ENCODE measurements at places on chromosomes 1 and 21.

DNA sequence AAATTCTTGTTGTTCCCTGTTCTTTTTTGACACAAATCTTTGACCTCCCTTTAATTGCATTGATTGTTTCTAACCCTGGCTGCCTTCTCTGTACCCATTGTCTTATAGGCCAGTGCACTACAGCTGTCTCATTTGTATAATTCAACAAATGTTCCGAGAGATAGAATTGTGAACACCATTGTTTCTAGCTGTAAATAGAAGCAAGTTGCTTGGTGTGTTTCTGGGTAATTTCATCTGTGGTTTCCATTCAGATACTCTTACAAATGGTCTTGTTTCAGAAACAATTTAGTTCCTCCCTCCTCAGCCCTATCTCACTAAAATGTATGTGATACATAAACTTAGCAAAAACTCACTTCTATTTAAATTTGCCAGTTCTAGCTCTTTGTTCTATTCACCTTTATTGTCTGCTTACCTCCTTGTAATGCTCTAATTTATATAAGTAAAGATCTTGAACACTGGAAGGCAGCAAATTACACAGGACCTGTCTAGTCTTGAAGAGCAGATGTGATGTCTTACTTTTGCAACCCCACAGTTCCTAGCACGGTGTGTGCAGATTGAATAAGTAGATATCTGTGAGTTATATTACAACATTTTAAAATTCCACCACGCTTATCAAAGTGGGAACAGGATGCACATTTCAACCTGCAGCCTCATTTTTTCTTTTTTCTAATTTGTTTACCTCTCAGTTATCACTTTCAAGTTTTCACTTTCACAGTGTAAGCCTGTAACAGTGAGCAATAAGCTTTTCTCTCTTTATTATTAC, 515.6 kb upstream of the ZP4 start:
- DNase-seq, result no peak

DNA sequence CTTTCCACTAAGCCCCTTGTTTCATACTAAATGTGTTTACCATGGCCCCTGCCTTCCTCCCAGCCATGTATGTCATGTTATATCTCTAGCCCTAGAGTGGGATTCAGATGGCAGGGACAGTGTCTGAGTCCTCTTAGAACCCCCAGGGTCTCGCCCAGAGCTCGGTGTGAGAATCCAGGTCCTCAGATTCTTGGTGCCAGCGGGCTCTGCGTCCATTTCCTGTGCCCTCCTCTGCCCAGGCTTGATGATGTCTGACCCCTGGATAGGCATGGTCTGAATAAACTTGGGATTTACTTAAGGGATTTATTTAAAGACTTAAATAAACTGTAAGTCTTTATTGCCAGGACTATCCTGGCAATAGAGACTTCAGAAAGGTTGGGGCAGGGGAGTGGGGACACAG, 6.2 kb upstream of the KISS1 start:
- no peak for DNase-seq

- DNase-seq, result peak; percentile 15
These were observed 99.0 kb upstream of the ADGRL4 start for GRCh38 chr1:79105500-79105899.

DNA sequence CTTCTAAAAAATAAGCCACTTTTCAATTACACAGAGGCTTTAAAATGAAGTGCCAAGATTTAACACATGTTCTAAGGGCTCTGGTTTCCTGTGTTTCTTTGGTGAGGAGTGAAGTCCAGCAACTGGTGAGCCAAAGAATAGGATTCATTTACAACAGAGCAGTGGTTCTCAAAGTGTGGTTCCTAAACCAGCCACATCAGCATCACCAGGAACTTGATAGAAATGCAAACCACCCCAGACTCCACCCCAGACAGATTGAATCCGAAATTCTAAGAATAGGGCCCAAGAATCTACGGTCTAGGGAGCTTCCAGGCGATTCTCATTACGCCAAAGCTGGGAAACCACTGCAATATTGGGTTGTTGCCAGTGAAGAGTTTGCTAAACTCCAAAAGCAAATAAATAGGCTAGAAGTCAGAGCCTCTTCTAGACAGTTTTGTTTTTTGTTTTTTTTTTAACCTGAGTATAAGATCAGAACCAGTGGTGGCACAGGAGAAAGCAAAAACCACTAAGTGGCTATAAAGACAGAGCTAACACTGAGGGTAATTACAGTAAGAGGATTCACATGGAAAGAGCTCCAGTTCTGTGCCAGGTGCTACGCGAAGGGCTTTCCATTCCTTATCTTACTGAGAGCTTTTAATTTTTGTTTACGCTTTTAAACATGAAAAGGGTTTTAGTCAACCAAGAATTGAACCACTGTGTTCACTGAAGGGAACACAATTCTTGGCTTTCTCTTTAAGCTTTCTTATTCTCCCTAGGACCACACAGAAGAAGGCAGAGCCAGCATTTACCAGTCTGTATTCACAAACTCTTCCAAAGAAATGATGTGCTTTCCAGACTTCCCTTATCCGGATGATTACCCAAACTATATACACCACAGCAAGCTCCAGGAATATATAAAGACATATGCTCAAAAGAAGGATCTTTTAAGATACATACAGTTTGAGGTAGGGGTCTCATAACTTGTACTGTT, 42.4 kb upstream of the FMO2 start:
- peak; percentile 51 for DNase-seq

DNA sequence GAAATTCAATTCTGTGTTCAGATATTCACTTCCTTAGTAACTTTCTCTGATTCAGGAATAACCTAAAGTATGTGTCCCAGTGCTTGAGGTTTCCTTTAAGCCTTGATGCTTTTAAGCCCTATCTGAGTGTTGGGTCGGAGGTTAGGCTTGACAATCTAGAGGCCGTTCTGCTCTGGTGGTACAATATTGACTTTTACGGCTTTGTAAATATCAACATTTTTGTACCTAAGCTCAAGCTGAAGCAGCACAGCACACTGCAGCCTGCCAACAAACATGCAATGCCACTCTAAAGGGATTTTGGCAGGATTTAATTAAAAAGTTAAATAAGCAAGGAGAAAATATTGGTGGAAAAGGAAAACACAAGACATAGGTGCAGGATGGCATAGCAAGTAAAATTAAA, 279.2 kb downstream of the NEGR1 start:
- no peak for DNase-seq

GRCh38 chr1:20634065-20634593, 871 bp downstream of the PINK1 start:
- DNase-seq, result peak; percentile 11

DNA sequence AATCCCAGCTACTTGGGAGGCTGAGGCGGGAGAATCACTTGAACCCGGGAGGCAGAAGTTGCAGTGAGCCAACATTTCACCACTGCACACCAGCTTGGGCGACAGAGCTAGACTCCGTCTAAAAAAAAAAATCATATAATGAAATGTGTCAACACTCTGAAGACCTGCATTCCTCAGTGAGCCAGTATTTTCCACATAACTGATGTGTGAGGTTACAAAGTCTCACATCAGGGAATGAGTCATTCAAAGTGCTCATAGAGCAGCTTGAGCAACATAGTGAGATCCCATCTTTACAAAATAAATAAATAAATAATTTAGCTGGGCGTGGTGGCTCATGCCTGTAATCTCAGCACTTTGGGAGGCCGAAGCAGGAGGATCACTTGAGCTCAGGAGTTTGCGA, 65.5 kb downstream of the CASZ1 start:
- DNase-seq, result peak; percentile 30

DNA sequence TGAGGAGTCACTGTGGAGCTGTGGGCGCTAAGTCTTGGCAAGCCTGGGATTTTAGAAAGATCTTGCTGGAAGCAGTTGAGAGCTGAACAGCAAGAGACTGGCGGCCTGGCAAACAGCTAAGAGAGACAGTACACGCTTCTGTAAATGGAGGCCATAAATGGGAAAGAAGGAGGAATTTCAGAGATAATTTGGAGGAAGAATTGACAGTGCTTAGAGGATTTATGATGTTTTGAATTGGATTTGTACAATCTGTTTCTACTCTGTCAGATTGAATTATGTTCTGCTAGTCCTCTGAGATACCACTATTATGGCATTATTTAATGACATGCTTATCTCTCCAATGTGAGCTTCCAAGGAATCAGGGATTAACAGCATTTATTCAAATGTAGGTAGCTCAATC, 50.1 kb downstream of the ABCA4 start:
- peak; percentile 90 for DNase-seq

DNA sequence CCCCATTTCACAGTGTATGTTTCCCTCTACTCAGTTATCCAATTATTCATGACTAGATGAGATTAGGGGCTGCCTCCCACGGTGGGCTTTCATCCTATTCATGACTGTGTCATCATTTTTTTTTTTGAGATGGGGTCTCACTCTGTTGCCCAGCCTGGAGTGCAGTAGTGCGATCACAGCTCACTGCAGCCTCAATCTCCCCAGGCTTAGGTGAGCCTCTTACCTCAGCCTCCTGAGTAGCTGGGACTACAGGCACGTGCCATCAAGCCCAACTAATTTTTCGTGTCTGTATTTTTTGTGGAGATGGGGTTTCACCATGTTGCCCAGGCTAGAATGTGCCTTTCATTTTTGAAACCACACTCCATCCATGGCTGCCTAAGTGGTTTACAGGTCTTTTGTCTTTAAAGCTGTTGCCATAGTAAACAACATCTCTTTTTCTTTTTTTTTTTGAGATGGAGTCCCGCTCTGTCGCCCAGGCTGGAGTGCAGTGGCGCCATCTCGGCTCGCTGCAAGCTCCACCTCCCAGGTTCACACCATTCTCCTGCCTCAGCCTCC, 60.0 kb downstream of the PIK3CD start:
- no peak for DNase-seq

- no peak for DNase-seq
These were observed 21.3 kb upstream of the ASB17 start for GRCh38 chr1:75953461-75953860.

DNA sequence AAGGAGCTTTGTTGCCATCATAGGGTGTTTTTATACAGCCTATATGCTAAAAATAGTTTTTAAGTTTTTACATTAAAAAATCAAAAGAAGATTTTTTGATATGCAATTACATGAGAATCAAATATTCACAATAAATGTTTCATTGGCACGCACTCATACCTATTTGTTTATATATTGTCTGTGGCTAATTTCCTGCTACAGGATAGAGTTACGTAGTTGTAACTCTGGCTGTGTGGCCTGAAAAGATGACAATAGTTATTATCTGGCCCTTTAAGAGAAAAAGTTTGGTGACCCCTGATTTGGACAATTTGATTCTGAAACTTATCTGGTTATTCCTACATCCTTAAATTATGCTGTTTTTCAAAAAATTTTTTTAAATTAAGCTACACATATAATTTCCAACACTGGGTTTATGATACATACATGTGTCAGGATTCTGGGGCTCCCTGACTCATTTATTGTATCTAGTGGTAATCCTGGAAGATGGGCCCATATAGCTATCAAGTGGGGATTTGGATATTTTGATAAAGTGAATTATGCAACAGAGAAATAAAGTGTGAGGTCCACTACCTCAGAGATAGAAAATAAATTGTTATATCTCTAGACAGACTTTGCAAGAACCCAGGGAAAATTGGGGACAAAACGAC, 370.2 kb upstream of the LYPLAL1 start:
- DNase-seq, result no peak

DNA sequence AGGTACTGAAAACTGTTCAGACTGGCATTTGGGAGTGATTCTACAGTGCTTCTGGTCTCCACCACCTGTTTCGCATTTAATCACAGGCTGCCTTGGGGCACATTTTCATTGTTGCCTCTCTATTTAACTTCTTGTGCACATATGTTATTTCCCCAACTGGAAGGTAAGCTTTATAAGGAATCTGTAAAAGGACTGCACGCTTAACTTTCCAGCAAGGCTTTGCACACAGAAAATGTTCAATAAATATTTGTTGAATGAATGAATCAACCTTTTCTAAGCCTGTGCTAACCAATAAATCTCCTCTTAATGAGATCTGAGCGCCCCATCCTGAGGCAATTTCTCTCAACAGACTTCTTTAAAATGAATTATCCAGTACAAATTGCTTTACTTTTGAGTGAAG, 84.3 kb upstream of the ARHGAP29 start:
- DNase-seq, result no peak

- DNase-seq, result no peak
These were observed 15.9 kb upstream of the ADAMTS5 start for GRCh38 chr21:26982767-26983166.

DNA sequence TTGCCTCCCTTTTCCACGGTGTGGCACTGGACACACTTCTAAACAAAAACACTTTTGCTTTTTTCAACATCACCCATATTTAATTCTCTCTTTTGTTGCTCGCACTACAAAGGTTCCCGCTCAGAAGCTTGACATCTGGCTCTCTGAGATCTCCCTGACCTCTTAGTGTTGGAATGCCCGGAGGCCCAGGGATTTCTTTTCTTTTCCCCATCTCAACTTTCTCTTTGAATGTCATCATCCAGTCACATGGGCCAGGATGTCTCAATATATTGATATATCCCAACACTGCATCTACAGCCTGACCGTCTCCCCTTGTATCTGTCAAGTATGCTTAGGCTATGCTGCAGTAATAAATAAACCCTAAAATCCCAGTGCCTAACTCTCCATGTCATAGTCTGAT, 54.3 kb upstream of the DESI2 start:
- DNase-seq, result no peak

GRCh38 chr1:246709835-246710234, 14.4 kb upstream of the SCCPDH start:
- no peak for DNase-seq

GRCh38 chr1:245730801-245731200, 576.0 kb downstream of the KIF26B start:
- DNase-seq, result no peak

DNA sequence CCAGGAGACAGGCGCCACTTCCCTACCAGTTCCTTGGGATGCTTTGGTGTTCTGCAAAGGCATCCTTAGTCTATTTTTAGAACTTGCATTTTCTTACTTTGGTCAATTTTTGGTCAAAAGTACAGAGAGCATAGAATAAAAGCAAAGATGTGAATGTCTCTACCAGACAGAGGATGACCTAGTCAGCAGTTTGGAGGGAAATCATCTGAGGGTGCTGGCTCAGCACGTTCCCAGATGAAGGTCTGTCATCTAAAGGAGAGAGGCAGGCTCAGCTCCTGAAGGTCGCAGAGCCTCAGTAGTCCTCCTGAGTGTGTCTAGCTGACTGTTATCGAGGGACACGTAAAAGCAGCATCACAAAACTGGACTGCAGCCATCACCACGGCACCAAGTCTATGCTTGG, 15.3 kb downstream of the CHRNB2 start:
- DNase-seq, result no peak

GRCh38 chr21:18959817-18960216, 556.2 kb upstream of the TMPRSS15 start:
- DNase-seq, result no peak

DNA sequence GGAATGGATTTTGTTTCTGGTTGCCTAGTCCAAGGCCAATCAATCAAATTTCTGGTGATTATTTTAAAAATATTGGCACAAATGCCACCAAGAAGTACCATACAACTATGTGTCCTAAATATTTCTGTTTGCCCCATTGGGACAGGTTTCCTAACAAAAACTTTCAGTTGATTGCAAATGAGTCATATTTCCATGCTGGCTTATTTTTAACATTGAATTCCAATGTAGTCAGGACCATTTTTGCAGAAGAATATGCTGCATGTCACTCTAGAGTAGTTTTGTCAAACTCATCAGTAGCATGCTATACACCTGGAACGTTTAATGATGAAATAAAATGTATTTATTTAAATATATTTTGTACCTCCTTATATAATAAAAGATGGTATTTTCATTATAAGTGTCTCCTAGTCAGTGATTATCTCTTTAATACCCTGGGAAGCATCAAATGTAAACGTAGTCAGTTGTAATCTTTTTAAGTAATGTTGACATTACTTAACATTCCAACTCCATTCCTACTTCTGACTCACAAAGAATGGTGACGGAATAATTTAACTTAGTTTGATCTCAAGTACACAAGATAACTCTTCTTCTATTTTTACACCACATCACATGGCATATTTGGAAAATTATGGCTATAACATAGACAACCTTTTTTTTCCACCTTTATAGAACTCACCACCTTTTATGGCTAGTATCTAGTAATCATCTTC, 39.0 kb upstream of the USH2A start:
- DNase-seq, result no peak

Data from umbilical cord (tissue), 2 donors.